Endothelial cell of umbilical vein (primary cell): ENCODE measurements at places on chromosomes 2 and 18. TPM values are rescaled to one million over a fixed set of nuclear protein-coding genes. Genes with fewer than 3 reads are reported as not detected.

RPRM gene
- total RNA-seq = not detected in 2 replicates

GATA6 gene
- 14.6 and 14.9 TPM in 2 replicates for total RNA-seq

CCDC150 gene
- total RNA-seq = 18.1 and 19.9 TPM in 2 replicates

EGR4 gene
- total RNA-seq = not detected in 2 replicates
